ENCODE measurements at places on chromosomes 16 and 17.

DNA sequence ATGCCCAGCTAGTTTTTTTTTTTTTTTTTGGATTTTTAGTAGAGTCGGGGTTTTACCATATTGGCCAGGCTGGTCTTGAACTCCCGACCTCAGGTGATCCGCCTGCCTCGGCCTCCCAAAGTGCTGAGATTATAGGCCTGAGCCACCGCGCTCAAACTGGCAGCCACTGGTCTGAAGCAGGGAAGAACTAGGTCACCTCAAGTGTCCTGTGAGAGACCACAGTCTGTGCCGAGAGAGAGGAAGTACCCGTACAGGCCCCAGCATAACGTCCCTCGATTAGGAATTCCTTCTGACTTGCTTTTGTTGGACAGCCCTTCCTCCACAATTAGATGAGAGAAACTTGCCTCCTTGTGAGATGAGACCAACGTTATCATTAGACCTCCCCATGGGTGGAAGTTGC is 13.7 kb upstream of the CD300E start:
- DNase-seq, result no peak

DNA sequence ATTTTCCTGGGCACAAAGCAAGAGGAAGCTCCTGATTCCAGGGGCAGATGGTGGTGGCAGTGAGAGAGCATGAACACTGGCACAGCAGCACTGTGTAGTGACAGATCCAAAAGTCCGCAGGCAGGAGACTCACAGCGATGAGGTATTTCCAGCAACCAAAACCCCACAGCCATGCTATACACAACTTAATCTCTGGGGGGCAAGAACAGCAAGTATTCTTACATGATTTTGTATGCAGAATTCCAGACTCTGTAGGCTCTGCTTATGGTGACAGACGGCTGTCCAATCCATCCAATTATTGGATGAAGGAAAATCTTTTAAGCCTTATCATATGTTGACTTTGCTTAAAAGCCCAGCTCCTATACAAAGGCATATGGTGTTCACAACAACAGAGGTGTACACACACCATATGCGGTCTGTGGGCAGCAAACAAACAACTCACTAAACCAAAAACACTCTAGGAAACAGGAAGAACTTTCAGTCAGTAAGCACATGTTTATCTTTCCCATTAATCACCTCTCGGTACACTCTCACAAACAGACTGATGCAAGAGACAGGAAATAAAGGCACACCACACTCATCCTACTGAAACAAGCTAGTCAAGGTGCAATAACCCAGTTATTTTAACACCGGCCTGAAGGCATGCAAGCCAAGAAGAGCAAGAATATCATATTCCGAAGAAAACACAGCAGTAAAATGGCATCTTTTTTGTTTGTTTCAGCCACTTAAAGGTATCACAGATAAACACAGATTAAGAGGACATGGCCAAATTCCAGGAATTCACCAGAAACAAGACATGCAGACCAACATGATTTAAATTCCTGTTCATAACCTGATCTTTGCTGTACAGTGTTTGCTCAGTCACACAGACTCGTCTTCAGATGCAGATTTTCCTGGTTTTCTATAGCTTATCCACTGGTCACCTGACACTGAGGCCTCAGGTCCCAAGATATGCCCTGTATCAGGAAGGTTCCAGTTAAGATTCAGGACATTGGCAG is 47.8 kb downstream of the ERN1 start:
- peak; percentile 89 for DNase-seq

DNA sequence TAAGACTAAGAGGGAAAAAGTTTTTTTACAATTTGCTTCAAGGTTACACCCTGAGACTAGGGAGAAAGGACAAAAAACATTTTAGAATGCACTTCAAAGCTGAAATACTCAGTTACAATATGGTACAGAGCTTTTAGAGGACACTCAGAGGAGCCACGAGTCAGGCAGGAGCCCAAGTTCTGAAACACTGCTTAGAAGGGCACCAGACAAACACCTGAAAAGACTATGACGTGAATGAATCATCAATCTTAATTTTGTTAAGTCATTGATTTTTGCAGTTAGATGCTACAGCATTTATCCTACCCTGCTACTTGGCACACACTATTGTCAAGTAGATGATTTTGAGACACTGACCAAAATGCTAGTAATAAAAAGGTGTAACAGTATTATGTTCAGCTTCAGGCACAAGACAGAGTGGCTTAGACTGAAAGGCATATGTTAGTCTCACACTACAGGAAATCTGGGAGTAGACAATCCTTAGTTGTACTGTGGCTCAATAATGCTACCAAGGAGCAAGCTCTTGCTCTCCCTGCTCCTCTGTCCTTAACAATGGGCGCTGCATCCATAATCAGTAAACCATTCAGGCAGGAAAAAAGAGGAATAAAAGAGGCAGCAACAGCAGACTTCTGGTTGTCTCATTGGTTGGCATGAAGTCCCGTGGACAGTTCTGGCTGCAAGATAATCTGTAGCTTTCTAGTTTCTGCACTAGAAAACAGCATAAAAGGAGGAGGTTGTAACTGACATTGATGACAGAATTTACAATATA is 151.8 kb downstream of the ABCA8 start:
- DNase-seq, result no peak

DNA sequence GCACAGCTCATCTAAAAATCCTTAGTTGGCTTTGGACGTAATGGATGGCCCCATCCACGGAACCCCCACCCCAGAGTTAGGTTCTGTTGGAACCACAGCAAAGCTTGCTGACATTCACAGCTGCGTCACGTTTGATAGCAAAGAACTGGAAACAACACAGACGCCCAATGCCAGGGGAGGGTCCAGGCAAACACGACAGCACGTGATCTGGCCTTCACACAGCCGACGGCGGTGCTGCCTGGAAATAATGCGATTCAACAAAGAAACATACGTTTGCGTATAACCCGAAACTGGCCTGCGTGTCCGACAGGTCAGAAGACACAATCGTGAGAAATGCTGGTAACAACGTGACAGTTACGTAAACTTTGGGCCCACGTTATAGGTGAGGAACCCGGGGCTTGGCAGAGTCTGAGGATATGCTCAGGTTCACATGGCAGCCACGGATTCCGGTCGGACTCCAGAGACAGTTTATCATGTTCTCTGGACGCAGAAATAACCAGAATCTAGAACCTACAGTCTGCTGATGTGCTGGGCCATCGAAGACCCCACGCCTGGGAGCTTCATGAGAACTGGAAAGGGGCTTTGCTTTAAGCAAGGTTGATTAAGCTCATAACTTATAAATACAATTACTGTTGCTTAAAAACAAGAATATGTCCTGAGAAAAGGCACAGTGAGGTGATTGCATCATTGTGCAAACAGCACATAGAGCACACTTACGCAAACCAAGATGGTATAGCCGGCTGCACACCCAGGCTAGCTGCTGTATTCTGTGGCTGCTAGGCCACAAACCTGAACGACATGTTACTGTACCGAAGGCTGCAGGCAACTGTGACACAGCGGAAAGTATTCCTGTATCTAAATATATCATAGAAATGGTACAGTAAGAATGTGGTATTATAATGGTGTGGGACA is 70.4 kb downstream of the RPH3AL start:
- no peak for DNase-seq

DNA sequence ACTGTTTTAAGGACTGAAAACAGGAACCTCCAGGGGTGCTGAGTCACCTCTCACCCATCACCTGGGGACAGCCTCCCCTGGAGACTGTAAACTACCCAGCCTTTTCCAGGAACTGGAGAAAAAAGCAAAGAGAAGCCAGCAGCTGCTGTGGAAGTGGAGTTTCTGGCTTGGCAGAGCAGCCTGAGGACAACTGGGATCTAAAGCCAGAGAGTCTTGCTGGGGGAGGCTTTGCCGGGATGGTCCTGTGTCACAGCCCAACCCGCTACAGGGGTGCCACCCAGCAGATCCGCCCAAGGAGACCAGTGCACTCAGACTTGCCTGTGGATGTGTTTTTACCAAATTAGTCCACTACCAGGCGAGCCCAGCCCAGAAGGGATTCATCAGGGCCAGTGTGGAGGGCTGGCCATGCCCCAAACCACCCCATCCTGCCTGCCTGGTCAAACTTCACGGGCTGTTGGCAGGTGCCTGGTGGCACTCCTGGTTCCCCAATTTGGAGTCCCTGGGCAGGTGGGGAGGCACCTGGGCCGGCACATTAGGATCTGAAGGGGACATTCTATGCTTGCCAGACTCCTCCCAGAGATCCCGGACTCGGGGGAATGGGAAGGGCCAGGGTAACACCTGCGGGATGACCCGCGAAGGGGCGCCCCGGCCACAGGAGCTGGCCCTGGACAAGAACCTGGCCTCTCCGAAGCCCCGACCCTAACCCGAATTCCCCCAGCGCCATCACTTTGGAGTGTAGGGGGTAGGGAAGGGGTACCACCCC is 771 bp downstream of the MSRB1 start:
- DNase-seq, result no peak

GRCh38 chr16:66390346-66391108 is 24.0 kb downstream of the CDH5 start:
- no peak for DNase-seq

Measured in cerebellar nuclear complex (tissue), 1 donor.